ENCODE measurements at places on chromosomes 3 and 15. TPM values are rescaled to one million over a fixed set of nuclear protein-coding genes. Genes with fewer than 3 reads are reported as not detected.

Gene A4GNT
- total RNA-seq, result not detected

DNA sequence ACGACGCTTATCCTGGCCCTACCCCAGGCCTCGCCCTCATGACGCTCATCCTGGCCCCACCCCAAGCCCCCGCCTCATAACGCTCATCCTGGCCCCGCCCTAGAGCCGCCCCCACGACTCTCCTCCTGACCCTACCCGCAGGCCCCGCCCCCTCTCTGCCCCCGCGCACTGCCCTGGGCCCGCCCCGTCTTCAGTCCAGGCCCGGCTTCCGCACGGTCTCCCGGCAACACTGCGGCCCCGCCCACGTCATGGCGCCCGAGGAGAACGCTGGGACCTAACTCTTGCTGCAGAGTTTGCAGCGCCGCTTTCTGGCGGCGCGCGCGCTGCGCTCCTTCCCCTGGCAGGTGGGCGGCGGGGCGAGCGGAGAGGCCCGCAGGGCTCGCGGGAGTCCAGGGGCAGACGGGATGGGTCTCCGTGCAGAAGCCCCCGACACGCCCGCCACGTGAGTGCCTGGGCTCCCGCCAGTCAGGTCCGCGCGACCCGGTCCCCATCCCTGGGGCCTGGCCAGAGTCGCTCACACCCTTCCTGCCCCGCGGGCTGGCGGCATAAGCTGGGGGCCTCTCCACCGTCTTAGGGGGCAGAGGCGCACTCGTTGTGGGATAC is 52.5 kb upstream of the ROPN1B start:
- H3K27ac ChIP-seq, result peak overlapping the region; percentile 73
- H3K36me3 ChIP-seq, result no peaks in the 10 kb centered on the region
- DNase-seq, result no peak
- no peaks in the 10 kb centered on the region for H3K4me1 ChIP-seq
- peak overlapping the region; percentile 82 for H3K4me3 ChIP-seq

GRCh38 chr15:62291262-62291661 is 126.2 kb upstream of the C2CD4B start:
- H3K27me3 ChIP-seq, result no peaks in the 10 kb centered on the region
- no peaks in the 10 kb centered on the region for H3K36me3 ChIP-seq
- DNase-seq, result no peak
- no peak overlapping the region for H3K27ac ChIP-seq
- H3K4me1 ChIP-seq, result no peaks in the 10 kb centered on the region

DNA sequence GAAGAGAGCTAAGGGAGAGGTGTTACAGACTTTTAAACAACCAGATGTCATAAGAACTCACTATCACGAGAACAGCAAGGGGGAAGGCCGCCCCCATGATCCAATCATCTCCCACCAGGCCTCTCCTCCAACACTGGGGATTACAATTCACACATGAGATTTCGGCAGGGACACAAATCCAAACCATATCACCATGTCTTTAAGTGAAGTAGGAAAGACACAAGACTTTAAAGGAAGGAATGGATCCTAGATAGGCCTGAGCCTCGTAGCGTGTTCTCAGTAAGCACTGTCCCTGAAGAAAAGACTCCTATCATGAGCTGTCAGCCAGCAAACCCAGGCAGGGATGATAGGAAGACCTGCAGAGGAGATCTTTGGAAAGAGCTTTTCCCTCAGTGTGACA is 15.1 kb upstream of the RPS27L start:
- H3K4me1 ChIP-seq, result peaks cover 5% of the 10 kb centered on the region
- no peaks in the 10 kb centered on the region for H3K27me3 ChIP-seq

DNA sequence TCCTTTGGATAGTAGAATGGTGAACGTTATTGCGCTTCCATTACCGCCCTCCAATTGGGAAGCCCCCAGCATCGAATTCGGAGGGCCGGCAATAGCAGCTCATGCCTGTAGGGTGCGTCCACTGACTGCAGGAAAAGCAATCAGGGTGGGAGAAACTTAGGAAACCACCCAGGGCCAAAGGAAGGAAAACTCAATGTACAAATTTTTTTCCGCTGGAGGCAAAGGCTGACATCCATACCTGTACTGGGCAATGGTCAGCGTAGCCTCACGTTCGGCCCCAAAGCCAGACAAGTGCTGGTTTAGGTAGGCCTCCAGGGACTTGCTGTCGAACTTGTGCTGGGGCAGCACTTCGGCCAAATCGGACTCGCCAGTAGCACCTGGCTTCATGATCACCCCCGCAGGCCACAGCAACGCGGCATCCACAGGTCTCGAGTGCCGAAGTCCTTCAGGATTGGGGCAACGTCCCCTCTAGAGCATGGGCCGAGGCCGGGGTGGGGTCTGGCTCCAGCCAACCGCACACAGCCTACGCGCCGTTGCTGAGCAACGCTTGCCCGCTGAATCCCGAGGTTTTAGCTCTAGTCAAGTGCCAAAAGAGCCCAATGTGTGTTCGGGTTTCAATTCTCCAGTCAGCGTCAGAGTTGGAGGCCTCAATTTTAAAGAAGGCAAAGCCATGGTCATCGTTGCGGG is at the start of gene ACAD11:
Gene ACAD11 (minus strand): TSS at position 445 of the 687 bp plus-strand sequence. CDS start 58 bp downstream, at position 387.
- H3K27ac ChIP-seq, result peak within 1 kb of the TSS; percentile 99
- no peaks in the 10 kb centered on the region for H3K36me3 ChIP-seq
- no peaks in the 10 kb centered on the region for H3K27me3 ChIP-seq
- peak; percentile 73 for DNase-seq
- H3K4me3 ChIP-seq, result peak within 1 kb of the TSS; percentile 97

GRCh38 chr15:51484781-51485180 is 137.8 kb downstream of the DMXL2 start:
- no peak overlapping the region for H3K27ac ChIP-seq
- H3K36me3 ChIP-seq, result no peaks in the 10 kb centered on the region
- no peak for DNase-seq
- H3K4me1 ChIP-seq, result no peaks in the 10 kb centered on the region

Gene PTH1R
- total RNA-seq, result 5.1 TPM

DNA sequence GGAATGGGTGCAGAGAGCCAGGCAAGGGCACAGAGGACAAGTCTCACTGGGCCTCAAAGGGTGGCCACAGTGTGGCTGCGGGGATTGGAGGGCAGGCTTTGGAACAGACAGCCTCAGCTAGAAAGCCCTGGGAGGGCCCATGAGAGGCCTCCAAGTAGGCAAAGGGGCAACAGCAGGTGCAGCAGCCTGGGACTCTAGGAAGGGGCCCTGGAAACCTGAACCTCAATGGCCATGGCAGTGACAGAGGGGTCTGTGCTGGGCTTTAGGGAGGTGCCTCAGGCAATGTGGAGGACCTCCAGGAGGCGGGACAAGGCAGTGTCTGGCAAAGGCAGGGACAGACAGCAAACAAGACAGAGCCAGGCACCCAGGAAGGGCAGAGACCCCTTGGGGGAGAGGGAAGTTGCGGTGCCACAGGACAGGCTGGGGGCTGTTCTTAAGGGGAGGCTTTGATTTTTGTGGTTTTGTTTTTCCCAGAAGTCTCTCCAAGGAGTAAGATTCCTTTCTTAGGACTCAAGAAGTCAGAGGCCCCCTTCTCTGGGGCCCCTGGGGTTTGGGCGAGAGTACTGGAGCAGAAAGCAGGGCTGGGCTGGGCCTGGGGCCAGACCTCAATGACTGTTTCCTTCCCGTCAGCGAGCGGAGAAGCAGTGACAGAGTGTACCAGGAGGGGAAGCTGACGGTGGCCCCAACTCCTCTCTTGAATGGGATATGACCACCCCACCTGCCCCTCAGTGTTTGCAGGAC is 9.7 kb downstream of the STOML1 start:
- DNase-seq, result no peak
- no peak overlapping the region for H3K27ac ChIP-seq
- no peak overlapping the region for H3K4me3 ChIP-seq
- H3K36me3 ChIP-seq, result no peaks in the 10 kb centered on the region
- no peaks in the 10 kb centered on the region for H3K4me1 ChIP-seq

DNA sequence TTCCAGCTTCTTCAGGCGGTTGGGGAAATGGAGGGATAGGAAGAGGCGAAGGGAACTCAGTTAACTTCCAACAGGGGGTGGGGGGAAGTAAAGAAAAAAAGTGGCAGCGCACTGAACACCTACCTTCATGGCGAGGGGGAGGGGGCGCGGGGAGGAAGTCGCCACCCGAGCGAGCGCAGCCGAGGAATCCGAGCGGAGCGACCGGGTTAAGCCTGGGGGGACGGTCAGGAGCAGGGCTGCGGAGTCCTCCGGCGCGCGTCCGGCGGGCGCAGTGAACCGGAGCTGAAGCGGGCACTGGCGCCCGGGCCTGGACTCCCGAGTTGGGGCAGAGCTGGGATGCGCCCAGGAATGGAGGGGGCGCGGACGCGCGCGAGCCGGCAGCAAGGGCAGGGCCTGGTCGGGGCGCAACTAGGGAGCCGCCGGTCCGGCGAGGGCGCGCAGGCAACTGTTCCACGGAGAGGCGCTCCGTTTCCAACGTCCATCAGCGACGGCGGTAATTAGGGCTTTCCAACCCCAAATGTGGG is at the start of gene WNT5A:
Gene WNT5A (minus strand): TSS at position 450 of the 524 bp plus-strand sequence. CDS start 321 bp downstream, at position 129.
- H3K4me1 ChIP-seq, result peaks cover 7% of the 10 kb centered on the region
- H3K27ac ChIP-seq, result peak within 1 kb of the TSS; percentile 66

- no peaks in the 10 kb centered on the region for H3K27me3 ChIP-seq
- H3K36me3 ChIP-seq, result no peaks in the 10 kb centered on the region
- H3K27ac ChIP-seq, result no peak overlapping the region
- no peak overlapping the region for H3K4me3 ChIP-seq
- no peaks in the 10 kb centered on the region for H3K4me1 ChIP-seq
Measured at GRCh38 chr15:51172193-51172592, 77.5 kb upstream of the TNFAIP8L3 start.

DNA sequence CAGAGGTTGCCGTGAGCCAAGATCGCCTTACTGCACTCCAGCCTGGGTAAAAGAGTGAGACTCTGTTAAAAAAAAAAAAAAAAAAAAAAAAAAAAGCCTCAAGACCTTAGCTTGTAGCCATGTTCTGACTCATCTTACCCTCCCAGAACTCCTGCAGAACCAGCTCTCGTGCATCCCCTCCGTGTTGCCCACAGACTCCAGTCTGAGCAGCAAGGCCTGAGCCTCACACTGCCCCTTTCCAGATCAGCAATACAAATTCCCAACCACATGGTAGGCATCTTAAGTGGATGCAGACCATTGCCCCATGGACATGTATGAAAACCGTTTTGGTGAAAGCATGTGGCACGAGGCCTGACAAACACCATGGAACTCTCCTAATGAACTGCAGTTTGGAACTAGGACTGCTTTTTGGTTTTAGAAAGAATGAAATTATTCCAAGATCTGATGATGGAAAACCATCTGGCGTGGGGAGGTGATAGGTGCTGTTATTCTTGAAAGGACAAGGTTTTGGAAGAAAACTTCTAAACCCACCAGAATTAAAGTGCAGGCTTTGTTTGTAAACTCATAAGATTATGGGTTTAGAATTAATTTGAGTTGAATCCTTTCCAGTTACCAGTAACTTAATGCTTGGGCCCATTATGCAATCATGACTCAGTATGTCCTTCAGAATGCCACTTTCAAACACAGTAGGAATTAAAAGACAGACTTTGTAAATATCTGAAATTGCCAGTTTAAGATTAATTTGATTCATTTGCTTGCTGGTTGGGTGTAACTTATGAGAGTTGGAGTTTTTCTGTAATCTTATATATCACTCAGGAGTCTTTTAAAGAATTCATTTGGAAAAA is 163.7 kb upstream of the LRTM1 start:
- H3K4me3 ChIP-seq, result no peak overlapping the region
- no peak overlapping the region for H3K27ac ChIP-seq
- no peaks in the 10 kb centered on the region for H3K4me1 ChIP-seq
- DNase-seq, result no peak
- H3K36me3 ChIP-seq, result no peaks in the 10 kb centered on the region

Gene CCNB2
- 92.0 TPM for total RNA-seq

GRCh38 chr15:58182460-58183163 is 44.4 kb downstream of the AQP9 start:
- H3K27me3 ChIP-seq, result no peaks in the 10 kb centered on the region
- H3K4me3 ChIP-seq, result no peak overlapping the region
- no peaks in the 10 kb centered on the region for H3K36me3 ChIP-seq
- no peak overlapping the region for H3K27ac ChIP-seq
- H3K4me1 ChIP-seq, result no peaks in the 10 kb centered on the region

GRCh38 chr3:167120828-167121227 is 259.3 kb downstream of the ZBBX start:
- H3K36me3 ChIP-seq, result no peaks in the 10 kb centered on the region
- no peaks in the 10 kb centered on the region for H3K27me3 ChIP-seq
- no peak overlapping the region for H3K4me3 ChIP-seq
- no peak overlapping the region for H3K27ac ChIP-seq
- DNase-seq, result no peak

DNA sequence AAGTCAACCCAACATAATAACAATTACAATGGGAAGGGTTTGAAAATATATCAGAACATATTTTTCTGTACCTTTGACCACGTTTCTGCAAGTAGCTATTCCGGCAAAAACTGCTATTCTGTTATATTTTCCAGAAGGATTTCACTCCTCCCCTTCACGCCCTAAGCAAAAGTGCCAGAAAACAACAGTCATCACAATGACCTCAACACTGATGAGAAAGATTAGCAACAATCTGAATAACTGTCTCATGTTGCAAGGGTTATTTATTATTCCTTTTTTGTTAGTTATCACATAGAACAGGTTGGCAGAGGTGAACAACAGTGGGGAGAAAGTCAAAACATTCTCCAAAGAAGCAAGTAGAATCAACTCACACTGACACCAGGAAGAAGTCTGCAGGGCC is 269.4 kb upstream of the ARRDC4 start:
- no peak overlapping the region for H3K27ac ChIP-seq
- no peak for DNase-seq
- H3K27me3 ChIP-seq, result no peaks in the 10 kb centered on the region
- no peaks in the 10 kb centered on the region for H3K36me3 ChIP-seq

GRCh38 chr3:142149673-142149992 is 289 bp upstream of the TFDP2 start:
- peak overlapping the region; percentile 66 for H3K4me3 ChIP-seq
- no peaks in the 10 kb centered on the region for H3K27me3 ChIP-seq
- no peaks in the 10 kb centered on the region for H3K36me3 ChIP-seq

Gene TUSC2
- total RNA-seq, result 34.9 TPM

GRCh38 chr3:143306407-143306806 is 186.8 kb downstream of the CHST2 start:
- no peaks in the 10 kb centered on the region for H3K27me3 ChIP-seq
- no peaks in the 10 kb centered on the region for H3K36me3 ChIP-seq
- H3K27ac ChIP-seq, result no peak overlapping the region
- no peak for DNase-seq
- no peak overlapping the region for H3K4me3 ChIP-seq

- no peaks in the 10 kb centered on the region for H3K36me3 ChIP-seq
- DNase-seq, result no peak
- no peaks in the 10 kb centered on the region for H3K27me3 ChIP-seq
- H3K4me1 ChIP-seq, result no peaks in the 10 kb centered on the region
Measured at GRCh38 chr3:17116007-17116600, 231.3 kb downstream of the PLCL2 start.

DNA sequence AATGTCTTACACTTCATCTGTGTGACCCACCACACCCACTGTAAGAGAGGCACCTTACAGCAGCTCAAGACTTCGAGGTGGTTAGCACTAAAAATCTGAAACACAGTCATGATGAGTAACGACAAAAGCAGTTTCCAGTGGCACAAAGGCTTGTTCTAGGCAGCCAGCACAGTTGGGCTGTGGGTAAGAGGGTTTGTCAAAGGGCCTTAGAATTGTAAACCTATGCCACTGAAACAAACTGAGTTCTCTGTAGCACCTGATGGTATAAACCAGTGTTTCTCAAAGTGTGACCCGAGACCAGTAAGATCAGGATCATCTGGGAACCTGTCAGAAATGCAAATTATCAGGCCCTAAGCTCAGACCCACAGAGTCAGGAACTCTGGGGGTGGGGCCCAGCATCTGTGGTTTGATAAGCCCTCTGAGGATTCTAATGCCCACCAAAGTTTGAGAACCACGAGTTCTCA is 36.5 kb downstream of the DAPK2 start:
- no peak for DNase-seq
- no peaks in the 10 kb centered on the region for H3K36me3 ChIP-seq
- H3K27me3 ChIP-seq, result no peaks in the 10 kb centered on the region
- H3K4me1 ChIP-seq, result peaks cover 7% of the 10 kb centered on the region
- no peak overlapping the region for H3K27ac ChIP-seq
- H3K4me3 ChIP-seq, result no peak overlapping the region

Gene SLC35A5
- 19.1 TPM for total RNA-seq

Gene IMPG2
- total RNA-seq, result 0.07 TPM

Gene SOX14
- not detected for total RNA-seq

Measured in Caco-2 (cell line).